ENCODE measurements at places on chromosomes 2 and 18.

DNA sequence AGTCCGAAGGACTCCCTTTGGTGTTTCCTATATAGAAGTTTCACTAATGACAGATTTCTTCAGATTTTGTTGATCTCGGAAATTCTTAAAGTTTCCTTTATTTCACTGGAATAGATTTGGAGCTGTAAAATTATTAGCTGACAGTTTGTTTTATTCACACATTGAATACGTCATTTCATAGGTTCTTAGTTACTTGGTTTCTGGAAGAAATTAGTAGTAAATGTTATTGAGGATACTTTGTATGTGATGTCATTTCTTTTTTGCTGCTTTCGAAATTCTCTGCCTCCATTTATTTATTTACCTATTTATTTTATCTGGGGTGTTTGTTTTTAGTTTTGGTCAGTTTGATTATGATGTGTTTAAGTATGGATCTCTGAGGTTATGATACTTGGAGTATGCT lies 1205.9 kb upstream of the GYPC start:
- DNase-seq = no peak

- no peak for DNase-seq
These were observed 160.9 kb upstream of the COL3A1 start for GRCh38 chr2:188813315-188813714.

GRCh38 chr2:30414961-30415360 lies 32.1 kb upstream of the LCLAT1 start:
- no peak for DNase-seq

- DNase-seq = no peak
These were observed 8.6 kb upstream of the ESPNL start for GRCh38 chr2:238091436-238092060.

DNA sequence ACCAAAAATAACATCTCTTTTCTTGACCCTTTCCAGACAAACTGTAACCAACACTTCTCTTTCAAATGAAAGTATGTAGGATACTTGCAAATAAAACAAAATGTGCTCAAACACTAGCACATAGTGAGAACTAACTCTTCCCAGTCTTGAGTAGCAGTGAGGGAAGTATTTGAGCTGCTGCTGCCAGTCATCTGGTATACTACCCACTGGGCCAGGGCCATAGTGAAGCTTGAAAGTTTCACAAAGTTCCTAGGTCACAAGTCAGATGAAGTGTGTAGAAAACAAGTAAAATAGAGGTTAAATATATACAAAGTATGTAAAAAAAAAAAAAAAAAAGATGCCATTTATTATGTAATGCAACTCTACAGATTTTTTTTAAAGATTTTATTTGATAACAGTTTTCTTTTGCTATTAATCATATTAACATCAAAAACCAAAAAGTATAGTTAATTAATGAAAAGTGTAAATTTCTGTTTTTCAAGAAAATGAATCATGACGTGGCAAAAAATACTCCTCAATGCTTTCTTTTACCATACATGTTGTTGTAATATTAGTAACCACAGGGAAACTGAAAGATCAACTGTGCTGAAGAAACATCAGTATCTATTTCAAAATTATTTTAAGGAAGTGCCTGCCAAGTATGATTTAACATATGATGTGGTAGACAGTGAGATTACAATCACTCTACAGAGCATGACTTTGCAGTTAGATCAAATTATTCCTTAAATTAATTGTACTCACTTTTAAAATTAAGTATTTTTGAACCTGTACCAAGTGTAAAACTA lies 21.6 kb upstream of the TRIB2 start:
- peak; percentile 86 for DNase-seq

DNA sequence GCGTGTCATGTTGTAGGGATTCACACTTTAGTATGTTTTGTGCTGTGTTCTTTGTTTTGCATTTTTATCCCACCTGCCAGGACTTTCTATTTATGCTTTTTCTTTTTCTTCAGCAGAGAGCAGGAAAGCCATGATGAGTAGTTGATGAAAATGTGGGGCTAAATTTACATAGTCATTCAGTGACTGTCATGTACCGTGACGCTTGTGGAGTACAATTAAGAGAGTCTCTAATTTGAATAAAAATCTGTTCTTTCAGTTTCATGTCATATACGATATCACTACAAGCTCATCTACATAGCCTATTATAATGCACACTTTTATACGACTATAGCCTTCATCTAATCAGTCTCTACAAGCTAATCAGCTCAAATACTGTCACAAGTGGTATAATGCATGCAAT lies 112.7 kb upstream of the SPATS2L start:
- no peak for DNase-seq

DNA sequence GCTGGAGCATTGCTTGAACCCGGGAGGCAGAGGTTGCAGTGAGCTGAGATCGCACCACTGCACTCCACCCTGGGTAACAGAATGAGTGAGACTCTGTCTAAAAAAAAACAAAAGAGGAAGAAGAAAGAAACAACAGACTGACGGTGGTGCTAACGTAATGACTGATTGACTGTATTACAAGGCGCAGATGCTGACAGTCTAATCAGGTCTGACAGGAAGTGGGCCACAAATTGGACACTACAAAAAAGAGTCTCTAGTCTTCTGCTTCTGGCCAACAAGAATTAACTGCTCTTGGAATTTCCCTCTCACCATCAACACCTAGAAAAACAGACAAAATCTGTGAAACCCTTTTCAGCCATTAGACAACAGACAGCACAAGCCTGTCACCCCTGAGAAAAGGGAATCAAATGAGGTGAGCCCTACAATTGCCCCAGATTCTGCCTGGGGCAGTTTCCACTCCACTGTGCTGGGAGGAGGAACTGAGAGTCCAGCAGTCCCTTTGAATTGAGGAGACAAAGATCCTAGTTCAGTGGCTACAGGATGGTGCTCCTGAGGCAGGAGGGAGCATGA lies 43.3 kb downstream of the SNED1 start:
- DNase-seq = no peak

DNA sequence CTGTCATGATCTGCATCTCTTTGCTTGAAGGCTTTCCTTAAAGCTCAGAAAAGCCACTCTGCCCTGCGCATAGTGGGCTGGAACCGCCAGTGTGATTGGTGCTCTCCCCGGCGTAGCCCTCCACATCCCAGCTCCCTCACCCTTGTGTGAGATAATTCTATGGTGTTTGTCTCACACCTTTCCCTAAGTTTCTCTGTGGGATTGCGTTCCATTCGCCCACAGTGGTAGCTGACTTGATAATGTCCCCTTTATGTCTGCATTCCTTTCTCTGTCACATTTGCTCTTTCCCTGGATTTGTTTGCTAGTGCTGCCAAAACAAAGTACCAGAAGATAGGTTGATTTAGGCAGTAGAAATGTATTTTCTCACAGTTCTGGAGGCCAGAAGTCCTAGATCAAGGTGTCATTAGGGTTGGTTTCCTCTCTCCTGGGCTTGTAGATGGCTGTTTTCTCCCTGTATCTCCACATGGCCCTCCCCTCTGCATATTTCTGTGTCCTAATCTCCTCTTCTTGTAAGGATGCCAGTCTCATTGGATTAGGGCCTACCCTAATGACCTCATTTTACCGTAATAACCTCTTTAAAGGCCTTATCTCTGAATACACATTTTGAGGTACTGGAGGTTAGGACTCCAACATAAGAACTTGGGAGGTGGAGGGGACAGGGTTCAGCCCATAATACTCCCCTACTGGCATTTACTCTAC lies 7.4 kb upstream of the TMEM87B start:
- DNase-seq = no peak

DNA sequence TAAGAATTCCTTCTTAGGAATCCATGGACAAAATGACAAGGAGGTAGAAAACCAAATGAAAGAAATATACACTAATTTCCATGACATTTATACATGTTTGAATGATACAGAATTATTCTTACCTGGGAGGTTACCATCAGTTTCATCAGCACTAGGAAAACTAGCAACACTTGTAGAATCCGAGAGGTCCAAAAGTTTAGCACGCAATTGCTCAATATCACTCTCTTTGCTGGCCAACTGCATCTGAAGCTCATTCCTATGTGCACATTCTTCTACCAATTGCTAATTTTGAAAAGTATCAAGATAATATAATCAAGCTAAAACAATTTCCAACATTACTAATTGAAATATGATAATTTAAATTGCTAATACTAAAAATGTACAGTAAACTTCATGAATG lies 144.8 kb downstream of the ROCK1 start:
- DNase-seq = no peak

DNA sequence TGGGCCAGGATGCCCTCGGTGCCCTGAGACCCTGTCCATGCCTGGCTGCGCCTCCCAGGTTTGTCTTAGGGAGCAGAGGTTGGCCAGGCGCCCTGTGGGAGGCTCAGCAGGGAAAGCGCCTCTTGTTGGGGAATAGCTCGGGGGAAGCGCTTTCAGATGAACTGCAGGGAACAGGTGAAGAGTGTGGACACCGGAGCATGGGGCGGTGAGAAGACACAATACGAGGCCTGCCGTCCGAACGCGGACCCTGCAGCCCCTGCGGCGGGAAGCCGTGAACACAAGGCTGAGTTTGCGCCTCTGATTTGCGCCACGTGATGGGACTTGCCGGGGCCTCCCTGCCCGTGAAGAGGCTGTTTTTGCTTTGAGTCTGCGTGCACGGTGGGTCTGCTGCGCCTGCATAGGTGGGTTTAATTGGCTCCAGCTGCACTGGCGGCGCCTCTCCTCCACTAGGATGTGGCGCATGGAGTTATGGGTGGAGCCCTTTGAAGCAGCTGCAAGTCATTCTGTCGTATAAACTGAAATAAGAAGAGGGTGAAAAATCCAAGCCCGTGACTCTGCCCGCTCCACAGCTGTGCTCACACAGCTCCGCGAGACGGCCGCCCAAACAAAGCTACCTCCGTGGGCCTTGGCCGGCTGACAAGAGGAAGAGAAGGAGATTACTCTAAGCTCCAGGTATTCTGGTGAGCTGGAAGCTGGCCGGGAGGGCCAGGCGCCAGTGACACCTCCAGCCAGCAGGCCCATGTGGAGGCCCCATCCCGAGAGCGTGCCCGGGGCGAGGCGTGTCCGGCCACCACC lies 103.5 kb upstream of the CTDP1 start:
- no peak for DNase-seq

- DNase-seq = no peak
These were observed 215.8 kb downstream of the ALPK2 start for GRCh38 chr18:58412844-58413666.

GRCh38 chr2:96584017-96584416 lies 47.5 kb downstream of the ARID5A start:
- DNase-seq = no peak

DNA sequence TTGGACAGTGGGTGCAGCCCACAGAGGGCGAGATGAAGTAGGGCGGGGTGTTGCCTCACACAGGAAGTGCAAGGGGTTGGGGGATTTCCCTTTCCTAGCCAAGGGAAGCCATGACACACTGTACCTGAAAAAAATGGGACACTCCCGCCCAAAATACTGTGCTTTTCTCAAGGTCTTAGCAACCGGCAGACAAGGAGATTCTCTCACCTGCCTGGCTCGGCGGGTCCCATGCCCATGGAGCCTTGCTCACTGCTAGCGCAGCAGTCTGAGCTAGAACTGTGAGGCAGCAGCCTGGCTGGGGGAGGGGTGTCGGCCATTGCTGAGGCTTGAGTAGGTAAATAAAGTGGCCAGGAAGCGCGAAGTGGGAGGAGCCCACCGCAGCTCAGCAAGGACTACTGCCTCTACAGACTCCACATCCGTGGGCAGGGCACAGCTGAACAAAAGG lies 244.7 kb downstream of the NBAS start:
- no peak for DNase-seq

DNA sequence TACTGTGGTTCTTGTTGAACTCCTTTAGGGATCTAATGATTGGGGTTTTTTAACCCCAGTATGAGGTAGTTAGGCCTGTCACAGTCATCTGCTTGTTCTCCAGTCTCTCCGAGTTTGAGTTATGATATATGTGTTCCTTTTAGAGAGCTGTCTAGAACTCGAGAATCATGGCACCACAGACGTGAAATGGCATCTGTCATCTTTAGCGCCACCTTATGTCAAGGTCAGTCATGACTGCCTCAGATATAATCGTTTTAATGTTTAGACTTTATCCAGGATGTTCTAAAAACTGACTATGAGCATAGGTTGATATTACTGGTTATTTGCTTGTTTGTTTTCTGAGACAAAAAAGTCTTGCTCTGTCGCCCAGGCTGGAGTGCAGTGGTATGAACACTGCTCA lies 112.2 kb downstream of the CEP192 start:
- peak; percentile 1 for DNase-seq

DNA sequence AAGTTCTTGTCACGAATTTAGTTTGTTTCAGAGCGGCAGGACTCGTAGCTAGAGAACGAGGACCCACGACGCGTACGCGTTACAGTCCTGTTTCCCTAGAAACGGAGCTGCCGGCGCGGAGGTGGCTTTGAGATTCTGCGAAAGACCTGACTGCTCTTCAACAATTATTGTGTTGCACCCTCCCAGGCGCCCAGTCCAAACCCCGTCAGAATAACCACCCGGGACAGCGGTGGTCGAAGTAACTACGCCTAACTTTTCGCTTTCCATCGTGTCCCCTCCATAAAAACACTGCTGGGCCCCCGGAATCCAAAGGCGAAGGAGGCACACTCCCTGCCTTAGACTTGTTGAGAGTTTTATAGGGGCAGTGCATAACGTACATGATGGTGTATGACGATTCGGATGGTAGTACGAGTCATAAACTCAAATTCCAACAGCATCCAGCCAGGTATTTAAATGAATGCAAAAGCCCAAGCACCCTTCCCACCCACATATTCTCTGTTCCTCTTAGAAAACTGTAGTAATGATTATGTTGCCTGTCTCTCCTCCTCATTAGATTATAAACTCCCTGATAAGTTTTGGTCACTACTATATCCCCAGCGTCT lies 651 bp upstream of the STAM2 start:
- DNase-seq = no peak

GRCh38 chr2:126888046-126888445 lies 10.6 kb upstream of the TEX51 start:
- DNase-seq = no peak

GRCh38 chr2:239093952-239094351 lies 246.1 kb downstream of the TWIST2 start:
- DNase-seq = no peak

GRCh38 chr2:240836781-240837467 lies 16.9 kb upstream of the KIF1A start:
- no peak for DNase-seq

DNA sequence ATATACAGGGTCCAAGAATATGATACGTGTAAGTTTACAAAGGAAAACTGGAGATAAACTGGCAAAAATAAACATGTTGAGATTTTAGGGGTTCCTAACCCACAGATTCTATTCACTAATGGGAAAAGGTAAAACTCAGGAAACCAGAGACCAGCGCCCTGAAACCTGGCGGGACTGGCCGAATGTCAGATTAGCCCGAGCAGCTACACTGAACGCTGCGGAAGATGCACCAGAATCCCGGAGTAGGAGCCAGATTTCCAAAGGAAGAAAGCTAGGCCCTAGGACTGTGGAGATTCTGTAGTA lies 679 bp upstream of the WDR75 start:
- no peak for DNase-seq

GRCh38 chr2:206273905-206274304 lies 558 bp upstream of the ZDBF2 start:
- no peak for DNase-seq

GRCh38 chr2:42493468-42494354 lies at the start of gene KCNG3:
KCNG3 (minus strand) TSS chr2:42493982; CDS start chr2:42493501, 481 bp downstream.
- DNase-seq = peak; percentile 34

- DNase-seq = no peak
These were observed 18.9 kb upstream of the PTPRM start for GRCh38 chr18:7548221-7548620.

GRCh38 chr2:157439824-157440186 lies 4.1 kb downstream of the CYTIP start:
- peak; percentile 10 for DNase-seq

- DNase-seq = no peak
These were observed 342.9 kb downstream of the LRATD1 start for GRCh38 chr2:14975381-14975780.

All from AML-193 (cell line).